ENCODE measurements at places on chromosomes 13 and 19.

DNA sequence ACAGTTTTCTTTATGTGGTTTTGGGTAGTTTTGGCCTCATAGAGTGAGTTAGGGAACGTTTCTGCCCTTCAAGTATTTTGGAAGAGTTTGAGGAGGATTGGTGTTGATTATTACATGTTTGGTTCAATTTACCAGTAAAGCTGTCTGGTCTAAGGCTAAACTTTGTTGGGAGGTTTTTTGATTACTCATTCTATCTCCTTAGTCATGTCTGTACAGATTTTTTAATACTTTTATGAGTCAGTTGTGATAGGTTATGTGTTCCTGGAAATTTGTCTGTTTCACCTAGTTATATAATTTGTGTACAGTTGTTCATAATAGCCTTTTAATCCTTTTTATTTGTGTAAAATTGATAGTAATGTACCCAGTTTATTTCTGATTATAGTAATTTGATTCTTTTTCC lies 20.4 kb downstream of the RNF17 start:
- no peak for DNase-seq

- DNase-seq = no peak
Measured at GRCh38 chr13:101916775-101917474, 464.4 kb downstream of the ITGBL1 start.

DNA sequence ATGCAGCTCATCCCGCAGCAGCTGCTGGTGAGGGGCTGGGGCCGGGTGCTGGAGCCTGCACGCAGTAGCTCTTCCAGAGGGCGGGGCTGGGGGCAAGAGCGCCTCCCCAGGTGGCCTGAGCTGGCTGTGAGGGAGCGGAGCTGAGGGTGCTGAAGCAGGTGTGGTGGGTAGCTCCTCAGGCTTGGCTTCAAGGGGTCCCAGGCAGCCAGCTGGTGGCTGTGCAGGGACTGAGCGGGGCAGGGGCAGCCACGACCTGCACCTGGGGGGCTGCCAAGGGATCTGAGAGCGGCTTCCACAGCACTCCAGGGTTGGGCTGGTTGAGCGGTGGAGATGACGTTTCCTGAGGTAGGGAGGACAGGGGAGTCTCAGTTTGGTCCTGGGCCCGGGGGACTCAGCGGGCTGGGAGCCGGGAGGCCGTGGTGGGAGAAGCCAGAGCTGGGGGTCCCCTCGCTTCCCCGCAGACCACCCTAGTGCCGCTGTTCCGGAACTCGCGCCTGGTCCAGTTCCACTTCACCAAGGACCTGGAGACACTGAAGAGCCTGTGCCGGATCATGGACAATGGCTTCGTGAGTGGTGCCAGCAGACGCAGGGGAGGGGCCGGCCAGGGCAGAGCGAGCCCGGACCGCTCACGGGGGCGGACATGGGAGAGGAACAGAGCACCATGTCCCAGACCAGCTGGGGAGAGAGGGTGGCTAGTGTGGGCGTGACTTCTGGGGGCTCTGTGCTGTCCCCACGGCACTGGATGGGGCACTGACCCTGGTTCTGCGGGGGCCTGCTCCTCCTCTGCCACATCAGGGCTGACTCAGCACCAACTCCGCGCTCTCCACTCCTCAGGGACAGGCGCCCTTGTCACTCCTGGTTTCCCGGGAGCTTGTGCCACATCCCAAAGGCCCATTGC lies 7.4 kb downstream of the PTOV1 start:
- DNase-seq = no peak

GRCh38 chr13:28620011-28620830 lies 38.7 kb upstream of the POMP start:
- DNase-seq = no peak

- DNase-seq = no peak
Measured at GRCh38 chr13:39656325-39656677, 839 bp downstream of the COG6 start.

- DNase-seq = no peak
Measured at GRCh38 chr13:28953714-28954418, 133.7 kb downstream of the MTUS2 start.

DNA sequence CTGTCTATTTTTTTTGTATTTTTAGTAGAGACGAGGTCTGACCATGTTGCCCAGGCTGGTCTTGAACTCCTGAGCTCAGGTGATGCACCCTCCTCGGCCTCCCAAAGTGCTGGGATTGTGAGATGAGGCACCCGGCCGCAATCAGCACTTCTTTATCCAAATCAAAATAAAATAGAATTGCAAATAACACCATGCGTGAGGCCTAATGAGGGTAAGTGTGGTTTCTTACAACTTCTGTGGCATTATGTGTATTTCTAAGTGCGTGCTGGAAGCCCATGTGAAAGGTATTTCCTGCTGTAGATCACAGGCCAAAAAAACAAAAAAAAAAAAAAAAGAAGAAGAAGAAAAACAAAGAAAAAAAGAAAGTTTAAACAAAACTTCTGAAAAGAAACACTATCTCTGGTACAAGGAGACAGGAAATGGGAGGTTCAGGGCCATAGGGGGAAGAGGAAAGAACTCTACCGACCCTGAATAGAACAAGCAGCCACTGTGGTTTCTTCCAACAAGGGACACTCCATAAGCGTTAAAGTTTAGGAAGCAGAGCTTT lies 3.0 kb upstream of the GRAMD1A start:
- no peak for DNase-seq

GRCh38 chr13:48437371-48437770 lies 24.5 kb upstream of the LPAR6 start:
- DNase-seq = no peak

- no peak for DNase-seq
Measured at GRCh38 chr13:51643882-51644281, 59.6 kb downstream of the WDFY2 start.
